ENCODE measurements at places on chromosomes 16 and 17.

DNA sequence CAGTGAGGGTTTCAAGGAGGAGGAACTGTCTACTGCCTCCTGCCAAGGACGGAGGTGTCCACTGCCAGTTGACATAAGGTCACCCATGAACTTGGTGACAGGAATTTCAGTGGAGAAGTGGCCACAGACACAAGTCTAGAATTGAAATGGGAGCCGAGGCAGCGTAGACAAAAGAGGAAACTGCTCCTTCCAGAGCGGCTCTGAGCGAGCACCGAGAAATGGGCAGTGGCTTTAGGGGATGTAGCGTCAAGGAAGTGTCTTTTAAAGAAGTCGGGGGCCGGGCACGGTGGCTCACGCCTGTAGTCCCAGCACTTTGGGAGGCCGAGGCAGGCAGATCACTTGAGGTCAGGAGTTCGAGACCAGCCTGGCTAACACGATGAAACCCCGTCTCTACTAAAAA, 3.1 kb upstream of the SERPINF1 start:
- DNase-seq = no peak

DNA sequence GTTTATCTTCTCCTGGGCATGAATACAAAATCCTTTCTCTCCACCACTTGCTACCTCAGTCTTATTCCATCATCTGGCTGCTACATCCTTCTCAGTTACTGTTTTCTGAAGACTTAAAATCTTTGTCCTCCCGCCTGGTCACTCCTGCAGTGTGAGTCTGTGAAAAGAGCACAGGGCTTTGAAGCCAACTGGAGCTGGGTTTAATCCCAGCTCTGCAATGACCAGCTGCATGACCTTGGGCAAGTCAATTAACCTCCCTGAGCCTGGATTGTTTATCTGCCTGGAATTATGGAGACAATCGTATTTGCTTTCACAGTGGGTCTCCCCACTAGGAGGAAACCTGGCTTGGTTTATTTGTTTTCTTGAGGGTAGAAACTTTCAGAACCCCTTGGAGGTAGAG, 183.2 kb downstream of the GSG1L start:
- no peak for DNase-seq

DNA sequence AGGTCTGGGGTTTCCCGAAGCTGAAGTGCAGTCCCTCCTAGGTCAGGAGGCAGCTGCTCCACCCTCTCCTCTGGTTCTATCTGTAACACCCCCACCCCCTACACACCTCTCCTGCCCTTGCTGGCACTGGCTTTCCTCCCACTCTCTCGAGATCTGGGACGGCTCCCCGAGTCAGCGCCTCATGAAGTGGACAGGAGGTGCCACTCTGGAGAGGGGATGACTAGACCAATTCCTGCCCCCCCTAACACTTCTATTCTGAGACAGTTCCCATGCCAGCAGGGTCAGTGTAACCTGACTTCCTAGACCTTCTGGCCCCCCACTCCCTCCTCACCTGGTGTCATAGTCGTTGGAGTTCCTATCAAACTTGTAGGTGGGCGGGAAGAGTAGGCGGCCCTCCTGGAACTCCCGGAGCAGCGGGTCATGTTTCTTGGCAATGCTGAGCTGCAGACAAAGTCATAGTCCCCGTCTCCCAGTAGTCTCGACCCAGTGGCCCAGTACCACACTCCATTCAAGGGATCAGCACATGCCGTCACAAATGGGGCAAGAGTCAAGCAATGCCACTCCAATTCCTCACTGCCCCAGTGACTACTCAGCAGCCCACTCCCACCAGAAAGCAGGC, 9.7 kb downstream of the INPP5K start:
- DNase-seq = no peak

GRCh38 chr17:76458580-76459490, 5.9 kb upstream of the UBE2O start:
- no peak for DNase-seq

GRCh38 chr17:47917581-47917980, 21.5 kb downstream of the SP2 start:
- no peak for DNase-seq

DNA sequence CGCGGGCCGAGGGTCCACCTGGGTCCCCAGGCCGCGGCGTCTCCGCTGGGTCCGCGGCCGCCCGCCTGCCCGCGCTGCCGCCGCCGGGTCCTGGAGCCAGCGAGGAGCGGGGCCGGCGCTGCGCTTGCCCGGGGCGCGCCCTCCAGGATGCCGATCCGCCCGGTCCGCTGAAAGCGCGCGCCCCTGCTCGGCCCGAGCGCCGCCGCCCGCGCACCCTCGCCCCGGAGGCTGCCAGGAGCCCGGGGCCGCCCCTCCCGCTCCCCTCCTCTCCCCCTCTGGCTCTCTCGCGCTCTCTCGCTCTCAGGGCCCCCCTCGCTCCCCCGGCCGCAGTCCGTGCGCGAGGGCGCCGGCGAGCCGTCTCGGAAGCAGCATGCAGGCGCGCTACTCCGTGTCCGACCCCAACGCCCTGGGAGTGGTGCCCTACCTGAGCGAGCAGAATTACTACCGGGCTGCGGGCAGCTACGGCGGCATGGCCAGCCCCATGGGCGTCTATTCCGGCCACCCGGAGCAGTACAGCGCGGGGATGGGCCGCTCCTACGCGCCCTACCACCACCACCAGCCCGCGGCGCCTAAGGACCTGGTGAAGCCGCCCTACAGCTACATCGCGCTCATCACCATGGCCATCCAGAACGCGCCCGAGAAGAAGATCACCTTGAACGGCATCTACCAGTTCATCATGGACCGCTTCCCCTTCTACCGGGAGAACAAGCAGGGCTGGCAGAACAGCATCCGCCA, 504 bp downstream of the FOXC2 start:
- DNase-seq = no peak

DNA sequence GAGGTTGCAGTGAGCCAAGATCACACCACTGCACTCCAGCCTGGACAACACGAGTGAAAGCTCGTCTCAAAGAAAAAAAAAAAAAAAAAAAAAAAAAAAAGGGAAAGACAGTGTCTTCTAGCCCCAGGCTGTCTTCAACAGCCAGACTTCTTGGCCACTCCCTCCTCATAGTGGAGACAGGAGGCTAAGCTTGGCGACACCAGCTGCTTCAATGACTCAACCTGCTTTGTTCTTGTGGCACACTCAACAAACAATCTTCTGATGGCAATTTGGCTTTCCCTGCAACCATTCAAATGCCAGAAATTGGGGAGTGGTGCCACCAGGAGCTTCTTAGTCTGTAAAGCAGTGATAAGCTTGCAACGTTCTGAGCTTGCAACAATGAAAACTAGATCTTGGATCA, 290.4 kb upstream of the DYNLRB2 start:
- DNase-seq = no peak

DNA sequence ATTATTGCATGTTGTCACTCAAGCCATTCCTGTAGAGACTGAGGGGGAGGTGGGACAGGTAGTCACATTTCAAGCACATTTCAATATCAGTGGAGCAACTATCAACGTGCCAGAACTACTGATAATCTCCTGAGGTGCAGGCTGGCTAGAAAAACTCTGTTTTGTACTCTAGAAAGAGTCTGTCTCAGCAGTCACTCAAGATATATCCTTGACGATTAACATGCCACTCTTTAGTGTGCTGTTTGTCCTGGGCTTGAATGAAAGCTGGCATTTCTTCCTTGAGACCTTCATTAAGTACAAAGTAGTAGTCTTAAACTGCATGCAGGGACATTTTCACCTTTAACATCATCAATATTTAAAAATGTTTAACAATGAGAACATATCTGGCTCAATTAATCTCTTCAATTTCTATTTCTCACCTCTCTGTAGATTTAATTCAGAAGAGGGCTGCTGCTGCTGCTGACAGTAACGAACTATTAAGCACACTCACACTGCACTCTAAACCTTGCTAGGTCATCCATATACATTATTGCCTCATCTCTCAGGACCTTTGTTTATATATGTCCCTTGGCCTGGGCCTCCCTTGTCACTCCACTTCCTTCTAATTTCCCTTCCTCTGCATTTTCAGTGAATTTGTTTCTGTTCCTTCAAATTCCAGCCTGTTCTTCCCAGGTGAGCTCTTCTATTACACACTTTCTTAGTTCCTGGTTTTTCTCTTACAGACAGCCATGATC, 412.0 kb downstream of the HAPSTR1 start:
- DNase-seq = no peak

DNA sequence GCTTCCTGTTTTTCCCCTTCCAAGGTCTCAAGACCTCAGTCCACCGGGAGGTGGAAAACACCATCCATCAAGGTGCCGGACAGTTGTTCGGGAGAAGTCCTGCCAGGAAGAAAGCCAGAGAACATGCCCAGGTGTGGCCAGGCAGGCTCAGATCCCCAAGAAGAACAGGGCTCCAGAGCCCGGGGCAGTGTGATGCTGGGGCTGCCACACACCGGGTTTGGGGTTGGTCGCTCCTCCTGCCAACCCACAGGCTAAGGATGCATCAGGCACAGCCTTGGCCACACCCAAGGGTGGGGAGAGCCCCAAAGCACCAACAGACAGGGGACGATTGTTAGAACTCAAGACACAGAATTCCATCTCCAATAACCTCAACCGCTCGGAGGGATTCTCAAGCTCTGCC, 19.7 kb downstream of the ZFHX3 start:
- no peak for DNase-seq

Data from cortex of kidney (tissue), 1 donor.